ENCODE measurements at places on chromosomes 1 and 21.

- no peak for DNase-seq
These were observed 49.9 kb upstream of the EDN2 start for GRCh38 chr1:41534181-41535076.

- DNase-seq, result no peak
These were observed 10.6 kb downstream of the SOD1 start for GRCh38 chr21:31670070-31670469.

DNA sequence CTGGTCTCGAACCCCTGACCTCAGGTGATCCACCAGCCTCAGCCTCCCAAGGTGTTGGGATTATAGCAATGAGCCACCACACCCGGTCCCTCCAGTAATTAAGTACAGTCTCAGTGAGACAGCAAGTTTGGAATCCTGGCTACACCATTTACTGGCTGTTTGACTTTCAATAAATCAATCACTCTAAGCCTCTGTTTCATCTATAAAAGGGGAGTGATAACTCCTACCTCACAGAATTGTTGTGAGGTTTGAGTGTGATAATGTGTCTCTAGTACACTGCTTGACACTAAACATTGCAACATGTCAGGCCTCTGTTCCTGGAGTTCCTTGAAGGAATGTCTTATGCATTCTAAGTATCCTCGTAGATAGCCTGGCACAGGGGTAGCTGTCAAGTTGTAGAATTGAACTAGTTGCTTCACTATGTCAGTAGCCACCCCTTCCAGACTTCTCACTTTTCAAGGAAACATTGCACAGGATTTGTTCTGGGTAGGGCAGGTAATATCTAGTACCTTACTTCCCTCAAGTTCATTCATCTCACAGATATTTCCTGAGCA is 12.4 kb downstream of the ENTREP3 start:
- no peak for DNase-seq

DNA sequence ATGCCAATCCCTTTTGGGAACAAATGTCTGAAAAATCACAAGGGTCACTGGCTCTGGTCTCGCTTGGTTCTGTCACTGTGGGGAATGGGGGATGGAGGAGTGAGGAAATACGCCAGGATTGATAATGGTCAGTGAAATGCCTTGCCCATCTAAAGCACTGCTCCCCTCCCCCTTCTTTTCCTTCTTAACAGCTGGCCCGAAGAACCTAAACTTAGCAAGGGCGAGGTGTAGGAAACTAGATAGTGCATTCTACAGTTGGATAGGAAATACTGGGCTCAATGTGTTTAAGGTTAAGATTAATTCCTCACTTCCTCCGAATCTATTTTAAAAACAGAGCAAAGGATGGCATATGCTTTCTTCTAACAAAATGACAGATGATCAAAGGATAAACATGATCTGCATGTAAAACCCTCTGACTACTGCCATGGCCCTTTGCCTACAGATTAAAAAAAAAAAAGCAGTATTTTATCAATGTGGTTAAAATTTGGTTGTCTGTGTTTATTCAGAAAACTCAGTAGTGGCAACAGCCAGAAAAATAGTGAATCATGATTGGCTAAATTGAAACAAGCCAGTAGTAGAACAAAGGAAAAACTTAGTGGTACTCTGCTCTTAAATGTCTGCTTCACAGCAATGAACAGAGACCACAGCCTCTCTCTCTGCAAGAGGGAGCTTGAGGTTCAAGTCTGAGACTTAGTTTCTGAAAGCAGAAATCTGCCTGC is 86.1 kb upstream of the VAV3 start:
- DNase-seq, result no peak

GRCh38 chr1:6075748-6076147 is 30.1 kb downstream of the KCNAB2 start:
- DNase-seq, result no peak

- no peak for DNase-seq
These were observed 253.1 kb upstream of the ADGRL4 start for GRCh38 chr1:79259390-79260336.

DNA sequence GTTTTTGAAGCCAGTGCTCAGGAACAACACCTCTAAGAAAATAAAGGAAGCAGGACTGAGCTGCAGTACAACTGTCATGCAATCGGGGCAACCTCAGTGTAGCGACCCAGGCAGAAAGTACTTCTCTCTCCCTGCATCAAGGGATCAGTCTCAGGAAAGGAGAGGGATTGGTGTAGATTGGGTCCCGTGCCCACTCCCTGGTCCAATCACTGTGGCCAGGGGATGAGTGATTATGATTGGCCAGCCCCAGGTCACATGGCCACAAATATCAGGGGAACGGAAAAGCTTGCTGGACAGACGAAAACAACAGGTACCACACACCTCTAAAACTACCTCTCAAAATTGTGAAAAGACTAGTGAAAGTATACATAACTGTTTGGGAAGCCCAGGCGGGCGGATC is 136.2 kb upstream of the F3 start:
- no peak for DNase-seq

- DNase-seq, result no peak
These were observed 5.7 kb downstream of the KNCN start for GRCh38 chr1:46545784-46546183.

DNA sequence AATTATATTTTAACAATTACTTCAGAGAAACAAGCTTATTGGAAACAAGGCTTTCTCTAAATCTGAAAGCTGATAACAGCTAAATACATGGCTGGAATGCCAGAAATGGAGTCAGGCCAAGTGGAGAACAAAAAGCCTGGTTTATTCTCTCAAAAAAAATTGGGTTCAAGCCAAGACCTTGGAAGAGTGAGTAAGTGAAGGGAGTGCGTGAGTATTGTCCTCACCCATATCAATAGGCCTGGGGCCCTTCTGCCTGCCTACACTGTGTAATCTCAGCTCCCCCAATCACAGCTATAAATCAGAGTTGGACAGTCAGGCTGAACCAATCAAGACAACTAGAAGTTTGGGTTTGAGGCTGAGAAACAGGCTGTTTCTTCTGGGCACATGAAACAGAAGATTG is 7.4 kb downstream of the KYAT3 start:
- DNase-seq, result no peak

GRCh38 chr1:53621144-53621543 is 117.8 kb downstream of the GLIS1 start:
- DNase-seq, result no peak

- no peak for DNase-seq
These were observed 10.1 kb downstream of the TMCC2 start for GRCh38 chr1:205237526-205238484.

- DNase-seq, result no peak
These were observed 233.0 kb upstream of the IRF2BP2 start for GRCh38 chr1:234842726-234843641.

- no peak for DNase-seq
These were observed 49.0 kb upstream of the TSPAN2 start for GRCh38 chr1:115138271-115138670.

All from NCI-H2107 (cell line).